ENCODE measurements at places on chromosomes 2 and 18. TPM values are rescaled to one million over a fixed set of nuclear protein-coding genes. Genes with fewer than 3 reads are reported as not detected.

DNA sequence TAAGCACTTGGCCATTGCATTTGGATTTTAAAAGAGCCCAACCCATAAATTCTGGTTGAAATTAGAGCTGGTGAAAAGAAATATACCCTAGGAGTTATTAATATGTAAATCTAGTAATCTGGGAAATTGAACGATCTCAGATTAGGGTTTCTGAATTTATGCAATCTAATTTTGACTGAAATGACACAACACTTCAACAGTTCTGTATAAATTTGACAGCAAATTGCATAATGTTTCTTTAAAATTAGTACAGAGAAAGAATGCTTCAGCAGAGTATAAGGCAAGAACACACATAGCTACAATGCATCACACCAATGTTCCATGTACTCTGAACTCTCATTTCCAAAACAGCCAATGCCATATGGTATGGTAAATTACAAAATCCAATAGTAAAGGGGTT lies 201.5 kb upstream of the ITGA4 start:
- no peak for DNase-seq

DNA sequence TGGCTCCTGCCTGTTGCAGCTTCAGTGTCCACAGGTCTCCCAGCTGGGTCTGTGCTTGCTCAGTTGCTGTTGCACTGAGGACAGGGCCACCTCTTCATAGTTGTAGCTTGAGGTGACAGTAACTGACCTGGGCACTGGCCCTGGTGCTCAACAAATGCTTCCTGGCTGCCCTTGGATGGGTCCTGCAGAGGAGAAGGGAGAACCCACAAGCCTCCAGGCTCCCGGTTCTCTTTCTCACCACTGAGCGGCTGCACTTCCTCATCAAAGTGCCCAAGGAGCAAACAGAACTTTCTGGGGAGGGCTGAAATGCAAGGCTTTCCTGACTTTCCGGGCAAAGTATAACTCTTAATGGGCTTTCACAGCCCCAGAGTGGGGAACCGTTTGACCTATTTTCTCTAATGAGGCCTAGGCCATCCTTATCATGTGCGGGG lies 38.7 kb downstream of the LCT start:
- no peak for DNase-seq

DNA sequence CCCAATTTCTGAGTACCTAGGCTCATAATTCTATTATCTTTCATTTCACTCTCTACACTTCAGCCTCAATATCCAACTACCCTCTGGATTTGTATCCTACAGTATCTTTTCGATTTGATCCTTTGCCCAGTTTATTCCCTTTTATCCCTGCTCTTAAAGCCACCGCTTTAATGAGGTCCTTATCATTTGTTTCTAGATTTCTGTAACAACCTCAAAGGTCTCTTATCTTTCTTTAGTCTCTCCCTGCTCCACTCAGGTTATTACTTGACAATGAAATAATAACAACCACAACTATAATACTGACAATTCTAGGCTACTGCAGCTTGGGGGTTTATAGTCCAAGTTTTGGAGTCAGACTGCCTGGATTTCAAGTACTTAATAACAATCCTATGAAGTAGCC lies 25.9 kb upstream of the ASNSD1 start:
- DNase-seq, result no peak

DNA sequence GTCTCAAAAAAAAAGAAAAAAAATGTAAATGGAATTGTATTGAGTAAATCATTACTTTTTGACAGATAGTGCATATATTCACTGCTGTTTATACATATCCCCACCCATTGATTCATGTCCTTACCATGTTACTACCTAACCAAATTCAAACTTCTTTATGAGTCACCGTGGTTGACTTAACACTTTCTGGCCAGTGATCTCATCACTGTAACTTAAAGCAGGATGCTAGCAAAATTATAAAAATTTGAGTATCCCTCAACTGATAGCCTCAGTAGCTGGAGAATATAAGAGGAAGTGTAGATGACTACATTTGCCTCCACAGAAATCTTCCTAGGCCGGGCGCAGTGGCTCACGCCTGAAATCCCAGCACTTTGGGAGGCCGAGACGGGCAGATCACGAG lies 13.4 kb downstream of the CNOT9 start:
- no peak for DNase-seq

GRCh38 chr18:44699572-44700261 lies 19.0 kb downstream of the SETBP1 start:
- no peak for DNase-seq

- no peak for DNase-seq
Measured at GRCh38 chr2:43078781-43079755, 147.3 kb downstream of the ZFP36L2 start.

GRCh38 chr2:53545604-53546003 lies 222.0 kb upstream of the CHAC2 start:
- no peak for DNase-seq

GRCh38 chr18:58960946-58961722 lies 96.5 kb downstream of the ZNF532 start:
- DNase-seq, result no peak

- no peak for DNase-seq
Measured at GRCh38 chr2:196404276-196404675, 232.9 kb upstream of the STK17B start.

GRCh38 chr2:69244882-69245281 lies 142.1 kb downstream of the GFPT1 start:
- no peak for DNase-seq

DNA sequence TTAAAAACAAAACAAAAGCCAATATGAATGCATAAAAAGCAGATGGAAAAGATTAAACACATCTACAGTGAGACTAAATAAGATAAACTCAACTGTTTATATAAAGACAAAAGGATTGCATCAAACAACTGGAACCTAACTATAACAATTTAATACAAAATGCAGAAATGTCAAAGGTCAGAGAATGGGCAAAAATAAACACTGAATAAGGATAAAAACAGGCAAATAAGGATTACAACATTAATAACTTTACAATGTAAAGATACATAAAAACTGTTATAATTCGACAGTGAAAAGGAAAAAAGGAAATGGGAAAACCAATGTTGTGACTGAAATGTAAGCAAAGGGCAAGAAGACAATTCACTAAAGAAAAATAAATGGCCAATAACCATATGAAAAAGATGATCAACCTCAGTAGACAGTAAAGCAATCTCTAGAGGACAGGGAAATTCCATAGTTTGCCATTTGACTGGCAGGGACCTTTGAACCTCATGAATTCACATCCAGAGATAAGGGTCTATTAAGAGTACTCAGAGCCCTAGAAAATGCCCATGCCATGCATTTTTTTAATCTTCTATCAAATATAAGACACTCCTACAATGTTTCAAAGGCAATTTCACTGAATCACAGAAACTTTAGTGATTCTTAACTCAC lies 83.7 kb downstream of the TMEM131 start:
- no peak for DNase-seq

DNA sequence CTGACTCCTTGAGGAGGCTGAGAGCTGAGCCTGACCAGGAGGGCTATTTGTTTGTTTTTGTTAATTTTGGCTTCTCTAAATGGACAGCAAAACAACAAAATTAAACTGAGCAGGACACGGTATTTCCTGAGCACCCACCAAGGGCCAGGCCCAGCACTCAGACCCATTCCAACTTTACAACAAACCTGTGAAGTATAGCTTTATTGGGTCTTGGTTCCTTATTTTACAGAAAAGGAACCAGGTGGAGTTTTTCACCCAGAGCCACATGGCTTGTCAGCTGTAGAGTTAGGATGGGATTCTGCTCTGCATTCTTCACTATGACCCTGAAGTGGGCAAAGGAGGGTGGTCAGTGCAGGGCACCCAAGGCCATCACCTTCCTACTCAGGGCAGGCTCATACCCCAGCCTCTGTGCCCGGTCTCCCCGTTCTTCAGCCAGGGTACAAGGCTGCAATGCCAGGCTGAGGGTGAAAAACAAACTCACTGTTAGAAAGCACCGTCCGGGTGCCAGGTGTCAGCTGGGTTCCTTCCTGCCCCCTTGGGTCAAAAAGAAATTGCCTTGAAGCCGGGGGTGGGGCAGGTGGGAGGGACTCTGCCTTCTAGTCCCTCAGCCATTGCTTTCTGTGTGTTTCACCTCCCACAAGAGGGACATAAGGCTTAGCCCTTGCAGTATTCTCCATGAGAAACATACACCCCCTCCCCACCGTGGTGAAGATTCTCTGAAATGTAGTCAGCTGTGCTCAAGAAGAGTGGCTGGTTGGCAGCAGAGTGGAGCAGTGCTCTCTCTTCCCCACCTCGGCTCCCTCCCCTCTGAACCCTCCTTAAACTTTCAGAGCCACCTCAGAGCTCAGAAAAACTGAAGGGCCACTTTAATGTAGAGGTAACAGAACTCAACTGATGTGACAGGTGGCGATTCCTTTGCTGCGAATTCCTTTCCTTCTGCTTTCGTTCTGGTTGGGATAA lies 2.2 kb downstream of the PSD4 start:
- no peak for DNase-seq

DNA sequence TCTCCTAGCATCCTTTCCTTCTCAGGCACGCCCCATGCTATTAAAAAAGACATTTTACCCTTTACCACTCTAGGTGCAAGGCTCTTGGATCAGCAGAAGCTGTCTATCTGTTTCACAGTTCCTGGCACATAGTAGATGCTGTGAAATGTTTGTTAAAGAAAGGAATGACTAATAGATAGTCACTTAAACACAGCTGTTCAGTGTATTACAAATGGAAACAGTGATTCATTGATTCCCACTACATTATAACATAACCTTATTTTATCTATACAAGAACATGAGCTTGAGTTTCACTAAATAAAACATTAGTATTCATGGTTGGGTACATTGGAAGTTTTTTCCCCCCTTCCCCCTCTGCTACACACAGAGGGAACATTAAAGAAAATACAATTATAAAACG lies 142.1 kb downstream of the ASXL3 start:
- DNase-seq, result no peak

- no peak for DNase-seq
Measured at GRCh38 chr2:43343573-43344304, 117.3 kb upstream of the ZFP36L2 start.

DNA sequence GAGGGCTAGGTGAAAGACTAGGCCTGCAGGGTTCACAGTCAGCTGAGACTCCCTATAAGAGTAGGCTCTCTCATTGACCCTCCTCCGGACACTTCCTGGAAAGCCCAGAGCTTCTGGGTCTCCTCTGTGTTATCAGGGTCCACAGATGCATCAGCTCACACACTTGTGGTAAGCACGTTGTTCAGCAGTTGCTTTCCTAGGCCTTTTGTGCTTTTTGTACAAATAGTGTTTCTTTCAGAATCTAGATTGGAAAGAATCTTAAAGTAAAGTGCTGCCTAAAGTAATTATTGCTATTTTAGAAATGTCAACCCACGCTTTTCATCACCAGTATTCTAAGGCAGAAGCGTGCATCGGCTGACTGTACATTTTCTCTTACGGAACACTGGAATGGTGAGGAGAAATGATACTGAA lies 15.5 kb downstream of the SLC9A2 start:
- DNase-seq, result no peak

DNA sequence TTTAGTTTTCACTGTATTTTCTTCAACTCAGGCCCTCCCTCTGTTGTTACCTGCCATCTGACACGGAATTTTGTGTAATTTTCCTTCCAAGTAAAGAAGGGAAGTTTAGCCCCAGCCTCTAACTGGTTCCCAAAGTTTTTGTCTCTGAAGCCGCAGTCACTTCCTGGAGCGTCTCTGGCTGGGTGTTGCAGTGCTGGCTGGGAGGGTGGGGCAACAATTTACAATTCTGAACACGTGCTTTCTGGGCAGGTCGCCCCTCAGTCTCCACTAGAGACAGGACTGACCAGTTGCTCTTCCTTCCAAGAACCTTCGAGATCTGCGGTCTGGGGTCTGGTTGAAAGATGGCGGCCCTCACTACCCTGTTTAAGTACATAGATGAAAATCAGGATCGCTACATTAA lies 3.5 kb downstream of the CNDP2 start:
- no peak for DNase-seq

- no peak for DNase-seq
Measured at GRCh38 chr2:763766-764525, 86.7 kb upstream of the TMEM18 start.

DNA sequence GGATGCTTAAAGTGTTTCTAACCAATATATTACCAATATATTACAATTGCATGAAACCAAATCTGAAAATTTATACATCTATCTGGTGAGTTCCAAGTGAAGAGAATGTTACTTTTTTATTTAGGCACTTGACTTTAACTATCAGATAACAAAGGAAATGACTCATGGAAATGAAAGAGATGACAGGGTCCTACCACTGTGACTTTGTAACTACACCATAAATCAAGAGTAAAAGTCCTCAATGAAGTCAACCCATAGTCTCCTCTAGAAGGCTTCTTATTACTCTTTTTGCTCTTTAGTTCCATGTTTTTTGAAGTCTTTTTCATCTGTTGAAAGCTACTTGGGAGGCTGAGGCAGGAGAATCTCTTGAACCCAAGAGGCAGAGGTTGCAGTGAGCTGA lies 545.0 kb upstream of the PIK3C3 start:
- no peak for DNase-seq

- no peak for DNase-seq
Measured at GRCh38 chr2:105127289-105127915, 89.5 kb downstream of the MRPS9 start.

GRCh38 chr18:74294526-74294925 lies 2.8 kb upstream of the CYB5A start:
- DNase-seq, result no peak

DNA sequence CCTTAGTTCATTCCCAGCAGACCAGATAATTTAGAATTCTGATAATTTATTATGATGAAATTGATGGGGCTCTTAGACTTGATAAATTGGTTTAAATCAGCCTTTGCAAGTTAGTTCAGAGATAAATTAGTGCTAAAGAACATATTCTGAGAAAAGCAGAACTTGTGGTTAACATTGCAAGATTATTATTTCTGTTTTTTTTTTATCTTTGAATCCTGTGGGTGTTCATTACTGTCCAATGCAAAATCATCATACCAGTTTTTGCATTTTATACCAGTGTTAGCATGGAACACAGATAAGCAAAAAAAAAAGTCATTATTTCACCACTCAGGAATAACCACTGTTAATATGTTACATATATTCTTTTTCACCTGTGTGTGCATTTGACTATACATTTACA lies 9.1 kb downstream of the SEPTIN2 start:
- DNase-seq, result no peak

GRCh38 chr2:231450548-231450989 lies 13.7 kb downstream of the NCL start:
- no peak for DNase-seq

GRCh38 chr2:157269922-157270321 lies 12.4 kb downstream of the GALNT5 start:
- DNase-seq, result no peak

Gene MZT2B
- total RNA-seq, result 194 TPM

Gene RNASEH1
- total RNA-seq, result 20.8 TPM

Gene HOXD4
- total RNA-seq, result 12.4 TPM

Gene ITGB6
- 0.47 TPM for total RNA-seq

Gene CHMP3
- 59.2 TPM for total RNA-seq

Gene TWIST2
- total RNA-seq, result 7.2 TPM

Gene TBC1D8
- 52.3 TPM for total RNA-seq

Gene DSC2
- total RNA-seq, result 0.64 TPM
